Heart left ventricle (tissue), 16 donors: ENCODE measurements at places on chromosomes 5 and 9.
A peak's percentile ranks its signal among the peaks of the same experiment; 100 is the strongest.

DNA sequence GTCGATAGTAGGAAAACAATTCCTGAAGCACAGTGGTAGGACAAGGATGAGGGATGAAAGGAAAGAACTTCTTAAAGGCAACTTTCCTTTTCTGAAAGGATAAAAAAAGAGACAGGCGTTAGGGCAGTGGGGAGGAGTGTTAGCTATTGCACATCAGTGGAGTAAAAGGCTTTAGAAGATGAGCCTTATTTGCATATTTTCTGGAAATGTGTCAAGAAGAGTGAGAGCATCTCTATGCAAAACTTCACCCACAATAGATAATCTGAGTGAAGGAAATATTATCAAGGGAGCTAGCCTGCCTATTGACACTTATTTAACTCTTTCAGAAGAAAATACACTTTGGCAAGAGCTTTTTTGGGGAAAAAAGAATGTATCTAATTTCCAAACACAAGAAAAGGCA lies 151.6 kb downstream of the MACIR start:
- DNase-seq = no peak

- DNase-seq = no peak
Measured at GRCh38 chr5:55535199-55535905, 588 bp upstream of the PLPP1 start.

DNA sequence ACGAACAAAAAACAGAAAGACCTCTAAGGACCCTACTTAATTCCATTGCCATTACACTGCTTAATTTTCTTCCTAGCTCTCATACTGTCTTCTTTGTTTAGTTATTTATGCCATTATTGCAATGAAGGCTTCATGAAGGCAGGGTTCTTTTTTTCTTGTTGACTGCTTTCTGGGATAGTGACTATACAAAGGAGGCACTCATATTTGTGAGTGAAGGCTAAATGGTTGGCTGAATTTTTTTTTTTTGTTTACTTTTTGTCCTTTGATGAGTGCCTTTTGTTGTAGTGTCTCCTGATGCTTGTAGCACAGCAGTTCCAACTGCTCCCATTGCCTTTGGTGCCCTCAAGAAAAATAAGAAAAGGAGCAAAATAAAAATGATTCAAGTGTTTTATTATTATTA lies 17.8 kb downstream of the CTNNA1 start:
- DNase-seq = no peak

GRCh38 chr9:110626101-110626829 lies 42.3 kb upstream of the MUSK start:
- peak; percentile 31 for DNase-seq

DNA sequence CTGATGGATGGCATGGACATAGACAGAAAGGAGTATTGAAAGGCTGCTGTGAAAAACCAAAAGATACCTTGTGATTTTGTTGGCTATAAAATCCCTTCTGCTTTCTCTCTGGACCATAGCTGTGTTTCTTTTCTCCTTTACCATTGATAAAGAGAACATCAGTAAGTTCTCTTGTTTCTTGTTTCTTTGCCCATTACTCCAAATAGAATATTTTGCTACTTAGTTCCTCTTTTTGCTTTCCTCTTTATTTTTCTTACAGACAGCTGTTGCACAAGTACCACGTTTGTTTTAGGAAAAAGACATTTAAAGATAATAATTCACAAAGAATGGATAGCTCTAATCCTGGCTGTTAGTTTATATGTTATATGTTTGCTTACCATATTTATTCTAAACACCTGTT lies 1129.2 kb downstream of the DTWD2 start:
- no peak for DNase-seq

- DNase-seq = no peak
Measured at GRCh38 chr5:82466986-82467561, 188.9 kb upstream of the RPS23 start.

DNA sequence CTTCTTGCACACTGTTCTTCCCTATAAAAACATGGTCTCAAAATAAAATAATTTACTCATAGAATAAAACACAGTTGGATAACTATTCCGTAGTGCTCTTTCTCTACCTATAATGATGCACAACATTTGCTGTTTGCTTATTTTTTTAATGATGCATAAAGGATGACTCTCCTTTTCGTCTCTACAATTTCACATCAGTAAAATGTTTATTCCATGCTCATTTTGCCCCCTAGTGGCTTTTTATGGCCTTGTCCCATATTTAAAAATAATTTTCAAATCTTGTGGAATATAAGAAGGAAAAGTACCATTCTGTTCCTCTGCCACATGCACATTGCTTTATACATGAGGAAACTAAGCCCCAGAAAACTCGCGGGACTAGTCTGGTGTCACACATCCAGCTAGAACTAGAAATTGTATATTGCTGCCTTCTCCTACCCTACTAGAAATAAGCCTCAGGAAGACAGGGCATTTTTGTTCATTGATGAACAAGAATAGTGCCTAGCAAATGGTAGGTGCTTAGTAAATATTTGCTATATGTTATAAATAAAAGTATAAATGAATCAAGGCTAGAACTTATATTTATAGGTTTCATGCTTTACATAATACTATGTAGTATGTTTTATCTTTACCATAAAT lies 12.7 kb downstream of the KCTD16 start:
- no peak for DNase-seq

GRCh38 chr5:10578293-10578665 lies 14.4 kb downstream of the ANKRD33B start:
- DNase-seq = no peak

- DNase-seq = peak; percentile 66
Measured at GRCh38 chr5:56299212-56299611, 66.1 kb upstream of the ANKRD55 start.
